ENCODE measurements at places on chromosomes 1 and 21. TPM values are rescaled to one million over a fixed set of nuclear protein-coding genes. Genes with fewer than 3 reads are reported as not detected.

The LAX1 gene
- 38.6 TPM for polyA plus RNA-seq

The SAMD11 gene
- 0.24 TPM for polyA plus RNA-seq

The THAP3 gene
- polyA plus RNA-seq: 31.8 TPM

The C1QTNF12 gene
- 0.56 TPM for polyA plus RNA-seq

The INSRR gene
- polyA plus RNA-seq: not detected

The DNAJB4 gene
- 7.2 TPM for polyA plus RNA-seq

The FLG2 gene
- not detected for polyA plus RNA-seq

The MOV10 gene
- 55.9 TPM for polyA plus RNA-seq

The CNR2 gene
- not detected for polyA plus RNA-seq

The CFHR1 gene
- not detected for polyA plus RNA-seq

All from naive thymus-derived CD4-positive, alpha-beta T cell (primary cell).